NCI-H1105 treated with DMSO at 0.1 percent for 48 hours (cell line): ENCODE measurements at places on chromosomes 5 and 9.

DNA sequence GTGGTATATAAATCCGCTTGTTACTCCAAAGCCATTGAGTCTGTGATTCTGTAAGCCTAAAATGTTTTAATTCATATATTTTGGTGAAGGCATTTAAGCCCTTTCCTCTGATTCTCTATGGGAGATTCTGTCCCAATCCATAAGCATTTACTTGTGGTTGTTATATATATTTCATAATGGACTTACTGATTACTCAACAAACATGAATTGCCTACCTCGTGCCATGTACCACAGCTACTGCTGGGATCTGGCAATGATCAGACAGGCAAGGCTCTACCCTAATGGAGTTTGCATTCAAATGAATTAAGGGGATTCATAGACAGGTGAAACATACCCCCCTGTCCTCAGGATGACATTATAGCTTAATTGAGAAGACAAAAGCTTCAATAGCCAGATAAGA lies 54.5 kb downstream of the C9orf152 start:
- DNase-seq: no peak

GRCh38 chr5:483011-483410 lies 40.0 kb downstream of the EXOC3 start:
- DNase-seq: no peak

DNA sequence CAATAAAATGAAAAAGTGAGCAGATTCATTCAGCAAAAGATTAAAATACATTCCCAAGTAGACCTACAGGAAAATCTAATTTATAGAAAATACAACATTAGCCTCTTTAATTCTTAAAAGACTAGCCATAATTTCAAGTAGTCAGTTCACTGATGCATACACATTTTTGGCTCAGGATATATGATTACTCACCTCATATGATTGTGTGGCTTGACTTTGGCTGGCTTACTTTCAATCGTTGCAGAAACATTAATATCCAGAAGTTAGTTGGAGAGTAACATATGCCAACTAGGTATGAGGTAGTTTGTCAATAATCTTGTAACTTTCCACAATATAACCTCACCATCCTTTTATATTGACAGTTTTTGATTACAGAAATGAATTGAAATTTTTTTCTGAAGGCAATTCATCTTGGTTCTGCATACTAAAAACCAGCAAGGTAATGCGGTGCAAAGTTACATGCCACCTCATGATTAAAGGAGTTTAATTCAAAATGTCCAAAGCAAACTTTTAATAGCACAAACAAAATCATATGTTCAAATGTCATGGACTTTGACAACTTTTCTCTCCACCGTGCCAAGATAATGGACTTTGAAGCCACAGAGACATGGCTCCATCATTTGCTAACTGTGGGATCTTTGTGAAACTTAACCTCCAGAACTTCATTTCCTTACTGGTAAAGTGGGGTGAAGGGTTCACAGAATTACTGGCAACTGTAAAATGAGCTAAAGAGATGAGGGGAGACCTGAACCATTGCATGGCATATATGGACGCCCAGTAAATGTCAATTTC lies 76.6 kb upstream of the PAM start:
- no peak for DNase-seq

GRCh38 chr5:72390836-72391235 lies 70.7 kb downstream of the PTCD2 start:
- no peak for DNase-seq

- DNase-seq: no peak
These were observed 103.9 kb upstream of the IFNE start for GRCh38 chr9:21585756-21586752.

GRCh38 chr9:105854783-105855724 lies 160.7 kb downstream of the TMEM38B start:
- DNase-seq: no peak

- no peak for DNase-seq
These were observed 198.8 kb downstream of the MAPKAP1 start for GRCh38 chr9:125508249-125508648.

- no peak for DNase-seq
These were observed 13.8 kb downstream of the FAM78A start for GRCh38 chr9:131262327-131263032.

DNA sequence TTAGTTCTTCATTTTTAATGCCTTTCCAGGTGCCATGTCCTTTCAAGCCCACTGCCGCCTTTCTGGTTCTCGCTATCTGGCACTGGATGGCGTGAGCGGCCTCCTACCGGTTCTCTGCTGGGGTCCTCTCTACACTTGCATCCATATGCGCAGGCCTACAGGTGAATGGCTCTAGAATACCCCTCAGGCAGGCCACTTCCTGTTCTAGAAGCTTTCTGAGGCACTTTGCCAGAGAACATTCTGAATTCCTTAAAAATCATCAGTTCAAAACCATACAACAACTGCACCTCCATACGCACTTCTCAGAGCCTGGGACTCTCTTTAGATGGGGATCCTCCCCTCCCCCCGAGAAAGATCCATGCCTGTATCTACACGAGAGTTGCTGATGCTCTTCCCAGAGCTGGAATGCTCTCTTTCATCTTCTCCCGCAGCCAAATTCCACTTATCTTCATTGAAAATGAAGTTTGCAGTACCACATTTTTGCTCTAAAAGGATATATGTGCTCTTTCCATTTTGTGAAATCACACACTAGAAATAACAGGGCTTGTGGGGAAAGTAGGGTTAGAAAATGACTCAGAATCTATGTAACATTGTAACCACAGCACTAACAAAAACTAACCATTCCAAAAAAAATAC lies 1.4 kb upstream of the LHFPL2 start:
- DNase-seq: no peak

GRCh38 chr5:156411185-156411613 lies 84.2 kb downstream of the SGCD start:
- DNase-seq: no peak

DNA sequence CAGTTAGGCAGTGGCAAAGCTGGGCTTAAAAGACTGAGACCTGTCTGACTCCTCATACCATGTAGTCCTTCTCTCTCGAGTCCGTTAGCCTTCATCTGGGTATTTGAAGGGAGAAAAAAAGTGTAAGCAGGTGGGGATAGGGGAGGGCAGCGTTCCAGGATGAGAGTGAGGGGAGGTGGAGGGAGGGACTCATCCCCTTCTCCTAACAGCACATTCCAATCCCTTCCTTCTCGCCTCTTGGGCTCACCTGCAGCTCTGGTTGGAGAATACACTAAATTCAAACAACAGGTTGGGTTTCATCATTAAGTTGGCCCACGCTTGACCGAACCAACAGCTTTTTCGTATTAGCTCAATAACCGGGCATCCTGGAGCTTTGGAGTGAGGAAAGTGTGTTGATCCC lies 3.6 kb downstream of the NEURL1B start:
- no peak for DNase-seq

GRCh38 chr9:89354471-89354870 lies 36.2 kb downstream of the SECISBP2 start:
- no peak for DNase-seq

GRCh38 chr9:138053321-138053868 lies 175.8 kb downstream of the CACNA1B start:
- no peak for DNase-seq

DNA sequence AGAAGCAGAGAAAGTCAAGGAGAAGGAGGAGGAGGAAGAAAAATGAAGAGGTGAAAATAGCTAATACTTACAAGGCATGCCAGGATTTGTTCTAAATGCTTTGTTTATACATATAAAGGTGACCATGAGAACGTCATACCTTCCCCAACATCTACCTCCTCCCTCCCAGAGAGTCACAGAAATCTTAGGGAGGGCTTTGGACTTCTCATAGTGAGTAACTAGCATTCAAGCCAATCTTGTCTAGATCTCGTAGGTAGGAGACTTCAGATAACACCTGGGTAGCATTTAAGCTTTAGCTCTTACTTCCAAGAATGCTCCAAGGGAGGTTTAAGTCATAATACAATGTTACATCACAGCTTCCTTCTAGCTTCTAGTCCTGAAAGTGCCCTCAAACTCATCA lies 36.5 kb upstream of the GPBP1 start:
- DNase-seq: no peak

DNA sequence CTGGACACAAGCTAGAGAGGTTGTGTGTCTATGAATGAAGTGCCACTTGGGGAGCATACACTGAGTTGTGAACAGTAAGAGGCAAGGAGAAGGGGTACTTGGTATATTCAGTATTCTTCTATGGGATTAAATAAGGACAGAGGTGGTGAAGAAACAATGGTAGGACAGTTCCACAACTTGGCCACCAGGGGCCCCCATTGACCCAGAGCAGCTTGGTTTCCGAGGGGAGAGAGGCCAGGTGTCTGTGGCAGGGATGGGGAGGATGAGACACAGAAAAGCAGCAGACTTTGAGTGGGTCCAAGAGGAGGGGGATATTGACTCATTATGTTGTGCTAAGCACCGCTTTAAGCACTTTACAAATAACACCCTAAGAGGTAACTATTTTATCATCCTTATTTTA lies 220.6 kb downstream of the MELK start:
- peak; percentile 15 for DNase-seq

DNA sequence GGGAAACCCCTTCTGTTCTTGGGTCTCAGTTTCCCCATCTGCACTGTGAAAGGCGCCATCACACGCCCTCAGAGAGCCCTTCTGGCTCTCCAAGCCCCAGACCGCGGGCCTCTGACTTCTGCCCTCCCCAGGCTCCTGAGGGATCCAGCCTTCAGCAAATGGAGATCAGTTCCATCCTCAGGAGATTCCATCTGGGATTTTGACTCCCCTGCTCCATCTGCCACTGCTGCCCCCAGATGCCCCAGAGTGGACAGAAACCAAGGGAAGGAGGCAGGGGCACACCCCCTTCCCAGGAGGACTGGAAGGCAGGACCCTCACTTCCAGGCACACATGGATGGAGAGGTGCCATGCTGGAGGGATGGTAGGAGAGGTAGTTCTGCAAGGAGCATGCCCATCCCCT lies 18.7 kb upstream of the RPS14 start:
- DNase-seq: no peak

GRCh38 chr5:148697180-148697808 lies 43.0 kb upstream of the HTR4 start:
- no peak for DNase-seq

- no peak for DNase-seq
These were observed 8.5 kb downstream of the ELOVL7 start for GRCh38 chr5:60835554-60835953.

- DNase-seq: no peak
These were observed 46.1 kb downstream of the PIK3R1 start for GRCh38 chr5:68261569-68262065.

DNA sequence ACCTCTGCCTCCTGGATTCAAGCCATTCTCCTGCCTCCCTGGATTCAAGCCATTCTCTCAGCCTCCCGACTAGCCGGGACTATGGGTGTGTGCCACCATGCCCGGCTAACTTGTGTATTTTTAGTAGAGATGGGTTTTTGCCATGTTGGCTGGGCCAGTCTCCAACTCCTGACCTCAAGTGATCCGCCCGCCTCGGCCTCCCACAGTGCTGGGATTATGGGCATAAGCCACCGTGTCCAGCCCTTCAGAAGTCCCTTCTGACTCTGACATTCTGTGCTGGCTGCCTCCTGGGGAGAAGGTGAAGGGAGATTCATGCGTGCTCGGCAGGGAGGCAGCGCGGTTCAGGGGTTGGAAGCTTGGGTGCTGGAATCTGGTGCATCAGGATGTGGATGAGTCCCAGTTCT lies 28.8 kb downstream of the PRRX2 start:
- DNase-seq: no peak

DNA sequence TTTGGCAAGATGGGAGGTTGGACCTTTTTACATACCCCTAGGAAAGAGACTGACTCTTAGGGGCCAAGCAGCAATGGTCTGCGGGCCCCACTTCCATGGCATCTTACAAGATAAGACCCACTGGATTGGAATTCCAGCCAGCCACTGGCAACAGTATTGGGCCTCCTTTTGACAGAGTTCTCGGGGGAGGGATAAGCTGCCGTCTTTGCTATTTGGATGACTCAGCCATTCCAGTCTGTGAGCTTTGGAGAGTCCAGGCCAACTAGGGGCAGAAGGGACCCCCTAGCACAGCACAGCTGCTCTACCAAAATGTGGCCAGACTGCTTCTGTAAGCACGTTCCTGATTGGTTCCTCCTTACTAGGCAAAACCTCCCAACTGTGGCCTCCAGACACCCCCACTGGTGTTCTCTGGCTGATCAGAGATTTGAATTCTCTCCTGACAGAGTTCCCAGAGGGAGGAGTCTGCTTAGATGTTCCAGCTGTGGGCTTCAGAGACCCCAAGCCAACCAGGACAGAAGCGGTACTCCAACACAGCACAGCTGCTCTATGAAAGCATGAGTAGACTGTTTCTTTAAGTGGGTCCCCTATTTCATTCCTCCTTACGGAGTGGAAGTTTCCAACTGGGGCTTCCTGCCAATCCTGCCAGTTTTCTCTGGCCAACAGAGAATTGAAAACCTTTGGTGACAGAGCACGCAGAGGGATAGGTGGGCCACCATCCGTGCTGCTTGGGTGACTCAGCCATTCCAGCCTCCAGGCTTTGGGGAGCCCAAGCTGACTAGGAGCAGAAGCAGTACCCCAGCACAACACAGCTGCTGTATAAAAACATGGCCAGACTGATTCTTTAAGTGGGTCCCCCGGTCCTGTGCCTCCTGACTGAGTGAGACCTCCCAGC lies 672.1 kb upstream of the RIOK2 start:
- no peak for DNase-seq

DNA sequence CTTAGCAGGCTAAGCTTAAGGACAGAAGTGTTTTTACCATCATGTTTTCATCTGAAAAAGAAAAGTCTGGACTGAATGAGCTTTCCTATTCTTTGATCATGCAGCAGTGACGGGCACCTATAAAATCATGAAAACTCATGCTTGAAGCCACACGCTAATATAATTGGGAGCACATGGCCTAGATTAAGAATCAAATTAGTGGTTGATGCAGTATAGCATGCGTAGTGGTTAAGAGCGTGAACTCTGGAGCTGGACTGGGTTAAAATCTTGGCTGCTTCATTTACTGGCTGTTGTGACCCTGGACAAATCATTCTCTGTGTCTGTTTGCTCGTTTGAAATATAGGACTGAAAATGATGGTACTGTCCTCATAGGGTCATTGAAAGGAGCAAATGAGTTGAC lies 49.9 kb upstream of the IL13 start:
- no peak for DNase-seq

DNA sequence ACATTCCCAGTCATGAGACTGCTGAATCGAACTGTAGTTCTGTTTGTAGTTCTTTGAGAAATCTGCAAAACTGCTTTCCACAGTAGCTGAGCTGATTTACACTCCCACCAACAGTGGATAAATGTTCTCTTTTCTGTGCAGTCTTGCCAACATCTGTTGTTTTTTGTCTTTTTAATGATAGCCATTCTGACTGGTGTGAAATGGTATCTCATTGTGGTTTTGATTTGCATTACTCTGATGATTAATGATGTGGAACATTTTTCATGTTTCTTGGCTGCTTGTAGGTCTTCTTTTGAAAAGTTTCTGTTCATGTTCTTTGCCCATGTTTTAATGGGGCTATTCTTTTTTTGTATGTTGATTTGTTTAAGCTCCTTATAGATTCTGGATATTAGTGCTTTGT lies 187.3 kb upstream of the TLE4 start:
- peak; percentile 11 for DNase-seq

- no peak for DNase-seq
These were observed 216.2 kb downstream of the TRIO start for GRCh38 chr5:14359069-14360043.

- DNase-seq: no peak
These were observed 68.8 kb downstream of the ELL2 start for GRCh38 chr5:95892784-95893354.
